ENCODE measurements at places on chromosomes 7 and 10. TPM values are rescaled to one million over a fixed set of nuclear protein-coding genes. Genes with fewer than 3 reads are reported as not detected.

DNA sequence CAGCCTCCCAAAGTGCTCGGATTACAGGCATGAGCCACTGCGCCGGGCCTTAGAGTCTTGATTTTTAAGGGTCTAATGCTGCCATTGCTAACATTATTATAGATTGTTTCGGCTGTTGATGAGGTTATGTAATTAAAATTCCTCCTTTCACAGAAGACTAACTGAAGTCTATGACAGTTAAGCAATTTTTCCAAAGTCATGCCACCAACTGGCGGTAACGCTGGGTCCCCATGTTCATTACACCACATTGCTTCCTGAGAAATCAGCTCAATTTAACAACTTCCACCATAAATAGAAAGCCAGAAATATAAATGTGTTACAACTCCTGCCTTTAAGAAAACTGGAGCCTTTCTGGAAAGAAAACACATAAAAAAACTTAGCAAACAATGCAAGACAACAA is 3.5 kb downstream of the ERLIN1 start:
- H3K4me3 ChIP-seq: no peak overlapping the region
- no peaks in the 10 kb centered on the region for H3K27me3 ChIP-seq
- H3K36me3 ChIP-seq: peaks cover 9% of the 10 kb centered on the region
- no peak overlapping the region for H3K27ac ChIP-seq
- DNase-seq: no peak

DNA sequence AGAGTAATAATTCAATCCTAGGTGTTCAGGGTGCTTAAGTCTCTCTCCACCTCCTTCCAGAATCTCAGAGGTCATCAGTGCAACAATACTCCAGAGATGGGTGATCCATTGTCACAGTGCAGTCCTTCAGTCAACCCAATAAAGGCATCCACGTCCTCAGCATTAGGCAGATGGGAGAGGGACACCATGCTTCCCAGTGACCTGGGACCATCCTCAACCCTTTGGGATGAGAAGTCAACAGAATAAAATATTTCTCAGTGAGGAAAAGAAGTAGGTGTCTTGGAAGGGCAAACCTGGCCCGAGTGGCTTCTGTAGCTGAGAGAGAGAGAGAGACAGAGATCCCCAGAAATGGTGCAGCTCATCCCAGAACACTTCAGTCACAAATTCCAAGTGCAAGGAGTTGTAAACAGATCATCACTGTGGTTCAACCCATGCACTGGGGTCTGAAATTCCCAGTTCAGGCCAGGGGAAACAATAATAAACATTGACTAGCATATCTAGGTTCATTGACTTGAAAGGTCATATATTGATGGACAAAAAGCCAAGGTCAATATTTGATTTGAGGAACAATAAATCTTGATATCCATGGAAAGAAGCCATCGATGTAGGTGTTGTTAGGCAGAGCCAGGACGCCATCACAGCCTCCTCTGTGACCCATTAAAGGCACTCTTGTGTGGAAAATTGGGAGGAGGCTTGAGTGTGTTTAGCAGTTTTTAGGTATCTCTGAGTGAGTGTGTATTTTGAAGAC is 256.0 kb upstream of the ZMIZ1 start:
- DNase-seq: no peak
- H3K27ac ChIP-seq: no peak overlapping the region
- H3K4me3 ChIP-seq: no peak overlapping the region
- no peaks in the 10 kb centered on the region for H3K27me3 ChIP-seq

GRCh38 chr7:155062411-155062810 is 7.7 kb upstream of the HTR5A start:
- no peaks in the 10 kb centered on the region for H3K27me3 ChIP-seq
- H3K4me3 ChIP-seq: no peak overlapping the region
- no peak for DNase-seq
- no peak overlapping the region for H3K27ac ChIP-seq

TUBAL3 gene
- 0.66 TPM for total RNA-seq

DNA sequence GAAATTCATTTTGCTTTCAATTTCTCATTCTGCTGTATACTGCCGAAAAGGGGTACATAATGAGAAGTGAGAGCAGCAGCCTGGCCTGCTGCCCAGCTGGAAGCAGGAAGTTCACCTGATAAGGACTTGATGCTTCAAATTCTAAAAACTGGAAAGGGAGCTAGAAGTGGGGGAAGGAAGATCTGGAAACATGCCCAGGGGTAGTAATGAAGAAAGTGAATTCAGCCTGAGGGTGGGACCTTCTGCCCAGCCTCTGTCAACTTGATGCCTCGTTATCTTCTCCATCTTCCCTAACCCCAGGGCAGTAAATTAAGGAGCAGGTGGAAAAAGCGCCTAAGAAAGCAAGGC is 69.4 kb downstream of the ARMH3 start:
- H3K27me3 ChIP-seq: no peaks in the 10 kb centered on the region
- DNase-seq: no peak
- H3K36me3 ChIP-seq: peaks cover 28% of the 10 kb centered on the region
- no peak overlapping the region for H3K4me3 ChIP-seq

DNA sequence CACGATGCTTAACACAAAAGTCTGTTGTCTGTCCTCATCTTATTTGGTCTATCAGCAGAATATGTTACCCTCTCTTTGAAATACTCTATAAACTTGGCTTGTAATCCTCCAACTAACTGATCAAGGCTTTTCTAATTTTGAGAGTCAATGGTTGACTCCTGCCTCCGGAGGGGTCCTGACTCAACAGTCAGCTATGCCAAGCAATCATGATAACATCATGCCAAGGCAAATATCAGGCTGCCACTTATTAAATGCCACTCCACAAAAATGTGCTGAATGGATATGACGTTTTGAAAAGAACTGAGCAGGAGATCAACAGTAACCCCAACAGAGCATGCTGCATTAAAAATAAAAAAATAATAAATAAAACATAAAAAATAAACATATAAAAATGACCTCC is 116.1 kb downstream of the PARD3 start:
- no peak for DNase-seq
- no peaks in the 10 kb centered on the region for H3K27me3 ChIP-seq
- H3K4me3 ChIP-seq: no peak overlapping the region
- peaks cover 6% of the 10 kb centered on the region for H3K36me3 ChIP-seq
- H3K27ac ChIP-seq: no peak overlapping the region

GRCh38 chr10:18195060-18195799 is 55.0 kb downstream of the CACNB2 start:
- no peaks in the 10 kb centered on the region for H3K36me3 ChIP-seq
- no peak overlapping the region for H3K4me3 ChIP-seq
- no peak overlapping the region for H3K27ac ChIP-seq
- no peaks in the 10 kb centered on the region for H3K27me3 ChIP-seq
- DNase-seq: peak; percentile 67

DNA sequence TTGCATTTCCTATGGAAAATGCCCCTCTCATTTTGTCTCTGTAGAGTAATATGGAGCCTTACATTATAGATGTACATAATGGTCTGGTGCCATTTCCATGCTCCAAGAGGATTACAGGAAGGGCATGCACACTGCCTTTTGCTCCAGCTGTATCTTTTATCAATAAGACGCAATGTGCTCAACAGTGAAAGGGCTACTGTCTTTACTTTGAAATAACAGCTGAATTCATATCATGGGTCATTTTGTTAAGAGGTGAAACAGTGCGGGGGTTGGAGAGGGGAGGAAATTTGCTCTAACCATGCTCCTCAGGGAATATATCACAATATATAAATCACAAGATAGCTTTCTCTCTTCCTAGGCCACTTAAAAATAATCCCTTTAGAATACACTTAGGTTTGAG is 77.7 kb downstream of the ICA1 start:
- no peak overlapping the region for H3K27ac ChIP-seq
- no peak overlapping the region for H3K4me3 ChIP-seq
- DNase-seq: no peak
- H3K36me3 ChIP-seq: no peaks in the 10 kb centered on the region
- H3K27me3 ChIP-seq: no peaks in the 10 kb centered on the region

- no peak overlapping the region for H3K4me3 ChIP-seq
- H3K27me3 ChIP-seq: no peaks in the 10 kb centered on the region
- no peaks in the 10 kb centered on the region for H3K36me3 ChIP-seq
- no peak for DNase-seq
- H3K4me1 ChIP-seq: no peaks in the 10 kb centered on the region
Measured at GRCh38 chr10:92712016-92712889, 22.5 kb downstream of the HHEX start.
